ENCODE measurements at places on chromosomes 12 and 14. TPM values are rescaled to one million over a fixed set of nuclear protein-coding genes. Genes with fewer than 3 reads are reported as not detected.

DNA sequence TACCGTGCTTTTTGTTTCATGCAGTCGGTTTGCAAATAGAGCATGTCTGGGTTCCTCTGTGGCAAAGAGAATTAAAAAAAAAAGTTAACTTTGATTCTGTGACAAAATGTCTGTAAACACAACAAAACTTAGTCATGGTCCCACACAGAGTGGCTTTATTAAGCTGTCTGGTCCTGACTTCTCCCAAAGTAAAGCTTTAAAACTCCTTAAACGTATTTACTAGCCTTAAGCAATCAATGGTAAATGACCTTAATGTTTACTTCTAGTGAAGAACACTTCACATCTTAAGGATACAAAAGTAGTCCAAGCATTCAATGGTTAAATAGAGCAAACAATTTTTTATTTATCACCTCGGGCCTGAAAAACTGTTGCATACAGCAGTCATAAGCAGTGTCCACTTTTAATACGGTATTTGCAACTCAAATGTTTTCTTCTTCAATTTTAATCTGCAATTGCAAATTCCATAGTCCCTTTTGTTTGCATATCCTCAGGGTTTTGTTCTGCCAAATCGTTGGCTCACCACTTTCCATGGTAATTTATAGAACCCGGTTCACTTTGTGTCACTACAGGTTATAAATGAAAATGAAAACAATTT lies 453.0 kb upstream of the MIS18BP1 start:
- H3K27ac ChIP-seq: no peak overlapping the region
- no peak for DNase-seq
- H3K36me3 ChIP-seq: no peaks in the 10 kb centered on the region
- no peak overlapping the region for H3K4me3 ChIP-seq
- no peaks in the 10 kb centered on the region for H3K27me3 ChIP-seq
- no peaks in the 10 kb centered on the region for H3K4me1 ChIP-seq

Gene OR4E1
- not detected for total RNA-seq

Gene SYT1
- total RNA-seq: 0.15 TPM

GRCh38 chr12:121404734-121405133 lies 4.8 kb downstream of the RNF34 start:
- H3K36me3 ChIP-seq: peaks cover 32% of the 10 kb centered on the region
- no peaks in the 10 kb centered on the region for H3K27me3 ChIP-seq
- no peak overlapping the region for H3K4me3 ChIP-seq
- H3K27ac ChIP-seq: no peak overlapping the region

DNA sequence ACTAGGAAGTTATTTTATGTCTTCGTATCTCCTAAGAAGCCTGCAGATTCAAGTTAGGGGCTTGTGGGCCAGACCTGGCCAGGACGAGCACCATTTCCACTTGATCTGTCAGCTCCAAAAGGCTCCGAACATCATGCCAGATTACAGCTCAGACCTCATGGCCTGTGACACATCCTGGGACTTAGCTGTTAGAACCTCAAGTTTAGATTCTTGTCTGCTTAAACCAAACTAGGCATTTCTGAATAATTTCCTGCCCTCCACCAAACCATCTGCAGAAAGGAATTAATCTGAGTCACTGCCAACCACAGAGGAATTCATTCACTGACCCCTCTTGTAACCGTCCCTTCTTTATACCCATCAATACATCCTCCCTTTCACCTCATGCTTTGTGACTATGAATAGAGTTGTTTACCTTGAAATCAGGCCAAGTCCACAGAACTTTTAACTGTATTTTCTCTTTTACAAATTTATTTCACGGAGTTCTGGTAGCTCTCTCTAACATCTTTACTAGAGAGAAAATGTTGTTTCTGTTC lies 120.3 kb downstream of the FBXL14 start:
- peaks cover 4% of the 10 kb centered on the region for H3K4me1 ChIP-seq
- no peaks in the 10 kb centered on the region for H3K36me3 ChIP-seq
- no peaks in the 10 kb centered on the region for H3K27me3 ChIP-seq
- no peak overlapping the region for H3K27ac ChIP-seq
- no peak for DNase-seq
- H3K4me3 ChIP-seq: no peak overlapping the region

Gene FAM186B
- not detected for total RNA-seq

- H3K4me3 ChIP-seq: no peak overlapping the region
- no peaks in the 10 kb centered on the region for H3K4me1 ChIP-seq
- H3K36me3 ChIP-seq: no peaks in the 10 kb centered on the region
- no peak for DNase-seq
- no peaks in the 10 kb centered on the region for H3K27me3 ChIP-seq
- no peak overlapping the region for H3K27ac ChIP-seq
Measured at GRCh38 chr12:41956353-41956752, 188.3 kb downstream of the GXYLT1 start.

Gene STAB2
- not detected for total RNA-seq

Measured in suprapubic skin (tissue), 4 donors.